ENCODE measurements at places on chromosomes 5 and 9.

- DNase-seq, result no peak
These were observed 28.5 kb downstream of the GFM2 start for GRCh38 chr5:74738406-74738805.

DNA sequence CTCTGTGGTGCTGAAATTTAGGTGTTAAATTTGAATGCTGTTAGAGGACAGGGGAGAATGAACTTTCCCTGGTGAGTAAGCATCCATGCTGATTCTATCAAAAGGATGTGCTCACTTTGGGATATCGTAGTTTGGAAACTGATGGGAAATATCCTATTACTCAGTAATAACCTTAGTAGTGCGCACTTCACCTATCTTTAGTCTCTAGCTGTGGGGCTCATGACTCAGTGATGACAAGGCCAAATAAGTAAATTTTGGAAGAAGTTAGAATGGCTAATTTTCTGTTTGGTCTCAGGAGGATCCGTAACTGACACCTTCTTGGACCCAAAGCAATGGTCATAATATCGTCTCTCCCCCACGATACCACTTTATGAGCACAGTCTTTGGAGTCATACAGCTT is 448.4 kb downstream of the PSAT1 start:
- DNase-seq, result no peak

GRCh38 chr5:9877488-9877887 is 247.3 kb upstream of the TAS2R1 start:
- DNase-seq, result no peak

GRCh38 chr9:75121914-75122558 is 33.7 kb downstream of the OSTF1 start:
- DNase-seq, result no peak

- DNase-seq, result no peak
These were observed 696.2 kb downstream of the DNAH5 start for GRCh38 chr5:13248253-13248652.

GRCh38 chr5:16064135-16064893 is 115.3 kb downstream of the MARCHF11 start:
- DNase-seq, result no peak

All from D341Med (cell line).